CD4-positive, CD25-positive, alpha-beta regulatory T cell (primary cell): ENCODE measurements at places on chromosomes 5 and 9. TPM values are rescaled to one million over a fixed set of nuclear protein-coding genes. Genes with fewer than 3 reads are reported as not detected.
A peak's percentile ranks its signal among the peaks of the same experiment; 100 is the strongest.

GRCh38 chr9:130579738-130580463, 524 bp downstream of the FUBP3 start:
- no peak for DNase-seq

DNA sequence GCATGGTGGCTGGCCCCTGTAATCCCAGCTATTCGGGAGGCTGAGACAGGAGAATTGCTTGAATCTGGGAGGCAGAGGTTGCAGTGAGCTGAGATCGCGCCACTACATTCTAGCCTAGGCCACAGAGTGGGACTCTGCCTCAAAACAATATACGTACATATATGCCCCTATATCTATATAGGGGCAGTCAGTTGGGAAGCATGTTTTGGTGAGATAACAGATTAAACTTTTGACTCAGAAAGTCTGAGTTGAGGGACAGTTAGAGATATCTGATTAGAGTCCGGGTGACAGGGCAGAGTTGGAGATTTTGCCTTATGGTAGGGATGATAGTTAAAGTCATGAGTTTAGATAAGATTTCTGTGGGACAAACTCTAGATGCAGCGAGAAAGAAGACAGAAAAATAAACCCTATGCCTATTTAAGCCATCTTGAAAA, 71.8 kb upstream of the ALDH1A1 start:
- DNase-seq, result no peak

DNA sequence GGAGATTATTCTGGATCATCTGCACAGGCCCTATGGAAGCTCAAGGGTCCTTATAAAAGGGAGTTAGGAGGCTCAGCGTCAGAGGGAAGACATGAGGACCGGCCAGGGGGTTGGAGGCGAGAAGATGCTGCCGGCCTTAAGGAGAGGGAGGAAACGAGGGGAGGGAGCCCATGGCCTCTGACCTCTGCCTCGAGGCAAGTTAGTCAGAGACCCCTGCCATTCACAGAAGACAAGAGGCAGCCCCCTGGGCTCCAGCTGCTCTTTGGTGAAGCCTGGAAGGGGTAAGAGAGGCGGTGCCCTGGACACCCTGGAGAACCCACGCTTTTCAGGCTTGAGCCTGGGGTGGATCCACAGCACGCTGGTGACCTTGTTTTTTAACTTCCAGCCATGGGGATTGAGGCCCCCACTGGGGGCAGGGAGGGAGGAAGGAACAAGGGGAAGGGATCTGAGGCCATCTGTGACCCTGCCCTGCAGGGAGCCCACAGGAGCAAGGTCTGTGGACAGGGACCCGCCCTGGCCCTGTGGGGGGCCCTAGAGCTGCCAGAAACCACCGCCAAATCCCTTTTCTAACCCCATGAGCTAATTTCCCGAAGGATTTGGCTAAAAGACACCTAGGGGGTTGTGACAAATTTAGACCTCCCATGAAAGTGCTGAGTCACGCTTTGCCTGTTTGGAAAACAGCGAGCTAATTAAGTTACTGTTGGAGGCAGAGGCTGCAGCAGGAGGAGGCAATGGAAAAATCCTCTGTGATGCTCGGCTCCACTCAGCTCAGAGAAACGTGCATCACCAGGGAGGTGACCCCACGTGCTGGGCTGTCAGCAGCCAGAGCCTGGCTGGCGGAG, 49.7 kb downstream of the OLFM1 start:
- no peak for DNase-seq

DNA sequence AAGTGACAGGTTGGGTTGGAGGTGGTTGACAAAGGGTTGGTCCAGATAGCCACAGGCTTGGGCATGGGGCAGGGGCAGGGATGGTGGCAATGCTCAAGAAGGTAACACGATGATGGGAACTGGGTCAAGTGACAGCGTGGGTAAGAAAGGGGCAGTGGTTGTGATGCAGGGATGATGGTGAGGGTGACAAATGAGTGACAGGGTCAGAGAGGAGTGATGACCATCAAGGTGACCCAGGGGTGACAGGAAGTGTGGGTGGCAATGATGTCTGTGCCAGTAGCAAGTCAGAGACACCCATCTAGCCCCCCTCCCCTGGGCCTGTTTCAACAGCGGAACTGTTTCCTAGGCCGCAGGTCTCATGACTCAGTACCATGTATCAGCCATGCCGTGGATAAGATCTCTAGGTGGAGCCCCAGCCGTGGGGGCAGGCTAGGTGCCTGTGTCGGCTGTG, 20.5 kb downstream of the AQP3 start:
- no peak for DNase-seq

- no peak for DNase-seq
These were observed 141.5 kb downstream of the GABRG2 start for GRCh38 chr5:162209005-162209605.

DNA sequence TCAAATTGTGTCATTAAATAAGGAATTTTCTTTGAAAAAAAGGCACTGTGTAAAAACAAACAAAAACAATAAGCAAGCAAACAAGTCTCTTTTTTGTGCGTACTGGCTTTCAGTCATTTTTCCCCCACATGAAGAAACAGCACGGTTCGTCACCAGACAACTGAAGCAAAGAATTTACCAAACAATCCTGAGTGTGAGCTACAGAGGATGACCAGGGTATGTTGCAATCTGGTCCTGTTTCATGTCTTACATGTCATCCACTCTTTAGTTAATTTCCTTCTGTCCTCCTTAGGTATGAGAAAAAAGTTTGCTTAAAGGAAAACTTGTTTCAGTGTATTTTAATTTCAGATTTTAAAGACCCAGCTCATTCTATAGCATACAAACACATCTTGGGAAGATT, 1080.7 kb upstream of the NUDT12 start:
- DNase-seq, result no peak

LECT2 gene
- not detected for total RNA-seq

PCDHA1 gene
- not detected for total RNA-seq

GRCh38 chr5:73328640-73329039, 119.9 kb downstream of the FOXD1 start:
- no peak for DNase-seq

GRCh38 chr9:76912636-76913275, 6.8 kb upstream of the PRUNE2 start:
- DNase-seq, result no peak

TLE1 gene
- total RNA-seq, result 0.74 TPM

DNA sequence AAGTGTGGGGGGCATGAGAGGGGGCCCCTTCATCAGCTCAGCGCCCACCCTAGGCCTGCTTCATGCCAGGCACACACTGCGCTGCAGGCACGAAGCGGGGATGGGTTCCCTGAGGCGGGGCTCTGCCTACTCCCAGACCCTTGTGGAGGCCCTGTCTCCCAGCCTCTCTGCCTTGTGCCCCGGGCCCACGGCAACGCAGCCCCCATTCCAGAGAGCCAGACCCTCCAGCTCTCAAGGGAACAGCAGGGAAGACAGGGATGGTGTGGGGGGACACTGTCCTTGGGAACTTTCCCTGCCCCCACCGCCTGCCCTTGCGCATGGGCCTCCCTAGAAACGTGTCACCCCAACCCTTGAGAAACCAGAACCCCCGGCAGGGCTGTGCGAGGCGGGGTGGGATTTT, 10.0 kb upstream of the SLC12A7 start:
- no peak for DNase-seq

- DNase-seq, result peak; percentile 61
These were observed 38.0 kb upstream of the ADAM19 start for GRCh38 chr5:157613385-157614245.

DNA sequence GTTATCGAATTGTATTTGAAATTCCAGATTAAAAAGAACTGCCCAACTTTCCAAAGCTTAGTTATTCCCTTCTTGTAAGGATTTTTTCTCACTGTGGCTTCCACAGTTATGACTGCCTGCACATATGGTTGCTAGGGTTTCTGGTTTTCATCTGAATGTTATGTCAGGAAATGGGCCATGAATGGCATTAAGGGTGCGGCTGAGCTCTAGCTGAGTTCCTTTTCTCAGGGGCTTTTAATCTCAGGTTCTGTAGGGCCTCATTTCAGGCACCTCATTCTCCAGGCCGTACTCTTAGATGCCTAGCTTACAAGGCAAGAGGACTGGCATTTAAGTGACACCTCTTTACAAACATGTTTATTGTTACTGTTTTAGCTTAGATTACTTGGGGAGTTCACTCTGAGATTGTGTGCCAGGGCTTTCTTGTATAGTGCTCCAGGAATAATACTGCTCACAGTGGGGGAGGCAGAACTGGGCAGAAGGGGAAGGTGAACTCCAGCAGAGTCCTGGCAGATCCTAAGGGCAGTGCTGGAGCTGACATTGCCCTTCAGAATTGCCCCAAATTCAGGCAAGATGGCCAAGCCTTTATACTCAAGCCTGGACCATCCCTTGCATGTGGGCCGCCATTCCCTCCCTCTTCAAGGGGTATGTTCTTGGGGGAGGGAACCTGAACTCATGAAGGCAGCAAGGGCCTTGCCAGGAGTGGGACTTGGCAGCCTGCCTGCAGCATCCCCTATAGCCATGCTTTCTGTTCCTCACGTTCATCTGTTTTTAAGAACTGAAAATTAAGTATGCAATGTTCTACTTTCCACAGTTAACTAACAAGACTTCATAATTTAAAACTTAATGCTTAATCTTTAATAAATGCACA, 111.5 kb downstream of the KDM4C start:
- no peak for DNase-seq

- no peak for DNase-seq
These were observed 38.7 kb downstream of the SLC28A3 start for GRCh38 chr9:84301851-84302250.

DNA sequence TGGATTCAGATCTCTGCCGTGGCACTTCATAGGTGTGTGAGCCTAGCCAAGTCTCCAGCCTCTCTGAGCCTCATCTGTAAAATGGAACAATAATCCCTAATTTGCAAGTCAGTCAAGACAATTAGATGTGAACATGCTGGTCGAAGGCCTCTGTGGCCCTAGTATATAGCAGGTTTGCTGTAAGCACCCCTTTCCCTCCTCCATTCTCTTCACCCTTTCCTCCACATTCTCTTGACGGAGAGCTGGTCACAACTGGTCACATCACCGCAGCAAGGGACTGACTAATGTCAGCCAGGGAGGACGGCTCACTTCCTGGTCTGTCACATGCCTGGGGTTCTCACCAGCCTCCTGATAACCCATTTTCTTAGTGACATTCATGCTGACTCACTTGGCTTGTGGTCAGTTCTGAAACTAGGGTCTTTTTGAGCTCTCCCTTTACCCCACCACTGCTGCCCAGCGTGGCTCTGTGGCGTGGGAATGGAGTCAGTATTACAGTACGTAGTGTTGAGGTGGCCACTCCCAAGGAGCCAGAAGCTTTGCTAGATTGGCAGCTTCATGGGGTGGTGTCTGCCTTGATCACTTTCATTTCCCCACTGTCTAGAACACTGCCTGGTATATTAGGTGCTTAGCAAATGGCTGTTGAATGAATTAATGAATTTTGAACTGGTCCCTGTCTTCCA, 47.8 kb downstream of the ERGIC1 start:
- no peak for DNase-seq

NPDC1 gene
- 106 TPM for total RNA-seq

DNA sequence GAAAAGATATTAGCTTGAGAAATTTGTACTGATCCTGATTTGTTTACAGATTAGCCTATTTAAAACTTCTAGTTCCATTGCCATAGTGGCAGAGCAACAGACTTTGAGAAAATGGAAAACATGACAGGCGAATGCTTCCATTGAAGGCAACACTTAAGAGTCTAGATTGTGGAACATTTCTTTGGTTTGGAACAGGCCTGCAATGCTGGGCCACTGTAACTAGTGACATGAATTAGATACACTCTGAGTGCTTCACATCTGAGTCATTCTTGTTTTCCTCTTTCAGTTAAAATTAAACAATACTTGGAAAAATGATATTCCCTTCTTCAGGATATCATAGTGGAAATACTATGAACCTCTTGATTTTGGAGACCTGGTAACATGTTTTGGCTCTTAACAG, 453.6 kb upstream of the TUSC1 start:
- no peak for DNase-seq

OMD gene
- total RNA-seq, result not detected

DNA sequence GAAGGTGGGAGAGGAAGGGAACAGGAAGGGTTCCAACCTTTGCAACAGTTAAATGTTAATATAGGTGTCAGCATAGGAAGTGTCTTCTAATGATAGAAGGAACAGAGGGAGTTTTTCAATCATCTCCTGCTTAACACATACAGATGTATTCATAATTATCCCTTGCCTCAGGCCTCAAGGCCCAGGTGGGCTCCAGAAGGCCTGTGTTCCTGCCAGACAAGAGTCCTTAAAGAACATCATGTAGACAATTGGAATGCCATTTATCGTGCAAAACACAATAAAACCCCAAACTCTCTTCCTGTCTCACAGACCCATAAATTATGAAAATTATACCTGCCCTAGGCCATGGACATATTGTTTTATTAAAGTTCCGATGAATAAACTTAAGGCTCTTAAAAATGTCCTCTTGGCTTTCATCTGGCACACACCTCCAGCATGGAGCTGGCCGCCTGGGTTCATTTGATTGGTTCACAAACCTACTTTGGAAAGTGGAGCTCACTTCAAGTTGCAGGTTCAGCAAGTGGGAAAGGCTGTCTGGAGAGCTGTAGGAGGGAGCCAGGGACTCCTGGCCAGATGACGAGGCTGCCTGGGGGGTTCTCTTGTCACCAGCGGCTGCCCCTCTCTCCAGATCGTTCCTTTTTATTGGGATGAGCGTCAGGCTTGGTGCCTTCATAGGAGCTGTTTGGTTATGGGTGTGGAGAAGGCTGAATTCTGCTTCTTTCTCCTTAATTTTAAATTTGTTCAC, 17.5 kb downstream of the SPRY4 start:
- DNase-seq, result no peak

SPINK6 gene
- total RNA-seq, result not detected

DNA sequence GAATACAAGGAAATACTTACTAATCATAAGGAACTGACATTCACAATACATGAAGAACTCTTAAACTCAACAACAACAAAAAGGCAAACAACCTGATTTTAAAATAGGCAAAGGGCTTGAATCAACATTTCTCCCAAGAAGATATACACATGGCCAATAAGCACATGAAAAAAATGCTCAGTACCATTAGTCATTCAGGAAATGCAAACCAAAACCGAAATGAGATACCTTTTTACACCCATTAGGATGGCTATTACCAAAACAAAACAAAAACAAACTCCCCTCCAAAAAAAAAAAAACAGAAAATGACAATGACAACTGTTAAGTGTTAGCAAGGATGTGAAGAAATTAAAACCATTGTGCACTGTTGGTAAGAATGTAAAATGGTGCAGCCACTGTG, 104.1 kb upstream of the ZNF462 start:
- no peak for DNase-seq

GRCh38 chr9:112905084-112905483, 14.4 kb upstream of the SLC46A2 start:
- no peak for DNase-seq

CACNA1B gene
- not detected for total RNA-seq

DNA sequence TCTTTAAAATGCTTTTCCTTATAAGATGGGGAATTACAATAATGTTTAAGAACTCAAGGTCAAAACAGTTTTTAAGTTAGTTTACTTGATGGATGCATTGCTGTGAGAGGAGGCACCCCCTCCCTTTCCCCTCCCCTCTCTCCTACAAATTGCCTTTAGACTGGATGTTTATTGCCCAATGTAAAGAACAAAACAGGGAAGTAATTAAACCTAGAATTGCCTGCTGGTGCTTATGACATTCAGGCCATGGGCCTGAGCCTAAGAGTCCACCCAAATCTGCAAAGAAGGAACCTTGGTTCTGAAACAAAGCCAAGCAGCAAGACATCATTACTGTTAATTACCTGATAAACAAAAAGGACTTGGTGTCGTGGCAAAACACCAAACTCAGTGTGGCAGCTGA, 630.3 kb downstream of the ISL1 start:
- DNase-seq, result no peak
